ENCODE measurements at places on chromosomes 12 and 14.

- DNase-seq = peak; percentile 40
Measured at GRCh38 chr12:14417715-14418114, 52.2 kb downstream of the ATF7IP start.

DNA sequence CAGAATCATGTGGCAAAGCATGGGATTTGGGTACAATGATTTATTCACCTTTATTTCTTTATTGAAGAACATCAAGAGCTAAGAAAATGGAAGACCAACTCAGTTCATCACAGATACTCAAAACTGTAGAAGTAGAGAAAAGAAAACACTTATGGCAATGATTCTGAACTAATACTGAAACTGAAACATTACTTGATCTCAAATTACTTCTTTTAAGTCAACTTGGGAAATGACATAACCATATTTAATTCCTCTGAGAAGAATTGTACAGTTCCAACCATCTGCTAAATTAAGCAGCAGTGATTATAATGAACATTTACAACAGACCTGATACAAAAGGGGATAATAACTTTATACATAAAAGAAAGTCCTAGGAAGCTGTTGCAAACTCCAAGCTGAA lies 466.5 kb downstream of the TMTC2 start:
- no peak for DNase-seq

DNA sequence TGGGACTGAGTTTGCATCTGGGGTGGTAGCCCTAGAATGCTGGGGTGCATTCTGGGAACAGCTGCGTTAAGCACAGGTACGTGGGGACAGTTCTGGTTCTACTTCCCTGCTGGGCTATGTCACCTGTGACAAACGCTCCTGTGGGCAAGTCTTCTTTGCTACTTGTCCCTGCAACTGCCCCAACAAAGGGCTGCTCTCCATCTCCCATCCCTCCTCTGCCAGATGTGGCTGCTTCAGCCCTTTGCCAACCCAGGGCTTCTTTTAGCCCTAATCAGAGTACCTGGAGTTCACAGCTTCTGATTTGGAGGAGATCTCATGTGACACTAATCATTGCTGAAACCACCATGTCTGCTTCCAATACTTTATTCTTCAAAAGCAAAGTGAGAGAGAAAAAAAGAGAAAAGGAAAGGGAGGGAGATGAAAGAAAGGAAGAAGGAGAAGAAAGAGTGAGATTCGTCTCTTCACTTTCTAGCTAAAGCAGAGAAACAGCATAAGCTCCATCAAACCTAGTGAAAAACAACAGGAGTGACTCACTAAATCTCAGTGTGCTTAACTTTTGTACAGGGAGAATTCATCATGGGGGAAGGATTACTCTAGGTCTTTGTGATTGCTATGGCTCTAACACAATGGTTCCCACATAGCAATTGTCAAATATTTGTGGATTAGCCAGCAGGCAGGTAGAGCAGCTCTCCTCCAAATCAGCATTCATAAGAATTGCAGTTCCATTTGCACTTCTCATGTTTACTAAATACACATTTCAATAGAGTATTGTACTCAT lies 174.8 kb downstream of the LRIG3 start:
- DNase-seq = no peak

DNA sequence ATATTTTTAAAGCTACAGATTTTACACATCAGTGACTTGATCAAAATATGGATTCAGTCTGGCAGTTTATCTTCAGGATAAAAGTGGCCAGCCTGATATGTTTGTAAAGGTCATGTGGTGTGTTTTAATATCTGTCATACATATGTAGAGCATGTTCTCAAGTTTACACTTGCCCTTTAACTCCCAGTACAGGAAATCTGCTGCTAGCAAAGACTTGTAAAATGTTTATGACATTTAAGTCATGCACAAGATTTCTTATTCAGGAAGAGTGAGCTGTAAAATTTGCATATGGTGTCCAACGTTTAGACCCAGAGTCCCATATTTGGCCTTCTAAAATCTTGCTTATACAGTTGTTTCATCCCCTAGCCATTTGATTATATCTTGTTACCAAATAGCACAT lies 197.5 kb upstream of the FLRT2 start:
- no peak for DNase-seq

GRCh38 chr12:65838330-65838976 lies 14.2 kb downstream of the HMGA2 start:
- DNase-seq = no peak

GRCh38 chr12:4331221-4331620 lies 10.2 kb downstream of the TIGAR start:
- DNase-seq = no peak

- peak; percentile 33 for DNase-seq
Measured at GRCh38 chr14:94052662-94053061, 26.5 kb downstream of the OTUB2 start.

DNA sequence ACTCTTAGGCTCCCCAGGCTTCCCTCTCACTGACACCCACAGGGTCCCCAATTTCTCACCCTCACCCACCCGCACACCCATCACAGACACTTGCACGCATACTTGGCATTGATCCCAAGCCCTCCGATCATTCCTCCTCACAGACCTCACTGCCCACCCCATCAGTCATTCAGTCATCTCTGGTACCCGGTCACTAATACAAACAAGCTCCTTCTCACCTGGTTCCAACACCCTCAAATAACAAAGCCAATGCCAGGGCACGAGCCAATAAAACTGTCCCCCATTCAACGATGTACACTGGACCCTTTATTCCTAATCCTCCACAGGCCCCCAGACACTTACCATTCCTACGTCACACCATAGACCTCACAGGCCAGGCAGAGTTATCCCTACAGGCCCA lies 2.3 kb downstream of the ZNF605 start:
- no peak for DNase-seq

DNA sequence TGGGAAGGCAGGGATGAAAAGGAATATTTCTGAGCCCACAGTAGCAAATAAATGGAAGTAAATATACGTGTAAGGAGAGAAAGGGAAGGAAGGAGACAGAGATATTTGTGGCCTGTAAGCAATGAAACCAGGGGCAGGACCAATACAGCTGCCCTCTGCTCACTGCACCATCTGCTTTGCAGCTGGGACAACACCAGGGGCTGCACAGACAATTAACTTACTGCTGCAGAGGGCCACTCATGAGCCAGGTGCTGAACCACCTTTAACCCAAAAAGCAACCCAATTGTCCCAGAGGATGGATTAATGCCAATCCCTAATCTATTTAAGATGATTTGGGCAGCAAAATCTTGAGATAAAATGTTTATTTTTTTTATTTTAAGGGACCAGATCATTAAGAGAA lies 30.6 kb upstream of the TMX1 start:
- no peak for DNase-seq

DNA sequence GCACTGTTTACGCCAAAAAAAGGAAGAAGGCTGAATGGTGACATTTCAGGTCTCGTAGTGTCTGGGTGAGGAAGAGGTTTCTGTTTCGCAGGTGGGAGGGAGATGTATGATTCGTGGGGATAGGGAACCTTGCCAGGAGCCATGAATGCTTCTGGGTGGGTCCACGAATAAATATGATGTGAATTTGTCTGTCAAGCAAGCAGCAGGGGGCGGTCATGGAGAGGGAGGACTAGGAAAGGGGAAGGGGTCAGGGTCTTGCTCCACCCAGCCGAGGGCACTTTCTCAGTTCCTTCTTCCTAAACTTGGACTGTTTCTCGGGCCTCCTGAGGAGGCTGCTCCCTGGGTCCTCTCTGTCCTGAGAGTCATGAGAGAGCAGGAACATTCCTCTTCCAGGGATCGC lies 72.5 kb downstream of the LGMN start:
- DNase-seq = peak; percentile 87

- no peak for DNase-seq
Measured at GRCh38 chr14:29584992-29585391, 342.7 kb downstream of the PRKD1 start.

- DNase-seq = no peak
Measured at GRCh38 chr12:130571734-130572133, 144.4 kb downstream of the RIMBP2 start.

Measured in MV-4-11 (cell line).